CD4-positive, alpha-beta T cell treated with Interleukin-4 for 1 hour (primary cell): ENCODE measurements at places on chromosomes 13 and 19.

DNA sequence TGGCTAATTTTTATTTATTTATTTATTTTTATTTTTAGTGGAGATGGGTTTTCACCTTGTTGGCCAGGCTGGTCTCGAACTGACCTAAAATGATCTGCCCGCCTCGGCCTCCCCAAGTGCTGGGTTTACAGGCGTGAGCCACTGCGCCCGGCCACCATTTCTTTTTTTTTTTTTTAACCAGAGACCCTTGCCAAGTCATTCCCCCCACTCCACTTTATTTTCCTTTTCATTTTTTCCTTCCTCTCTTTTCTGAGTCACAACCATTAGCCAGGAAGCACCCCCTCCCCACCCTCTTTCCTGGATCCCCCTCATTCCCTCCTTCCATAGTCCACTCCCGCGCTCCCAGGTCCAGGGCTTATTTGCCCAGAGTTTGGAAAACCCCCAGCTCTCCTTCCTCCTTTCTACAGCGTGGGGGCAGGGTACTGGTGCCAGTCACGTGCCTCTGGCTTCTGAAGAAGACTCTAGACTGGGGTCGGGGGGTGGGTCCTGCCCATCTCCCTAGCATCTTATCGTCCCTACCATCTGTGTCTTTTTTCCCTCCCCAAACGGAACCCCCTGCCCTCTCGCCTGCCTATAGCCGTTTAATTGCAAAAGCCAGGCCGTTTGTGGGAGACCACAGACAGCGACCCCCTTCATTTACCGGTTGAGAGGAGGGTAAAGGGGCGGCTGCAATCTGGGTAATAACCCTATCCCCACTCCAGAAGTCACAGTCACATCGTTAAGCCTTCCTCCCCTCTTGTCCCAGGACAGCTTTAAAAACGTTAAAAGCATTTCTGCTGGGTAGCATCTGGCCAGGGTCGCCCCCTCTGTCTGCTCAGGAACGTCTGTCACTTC is 1.1 kb upstream of the CALR start:
- DNase-seq = peak; percentile 47

GRCh38 chr13:43428545-43429296 is 358.1 kb downstream of the ENOX1 start:
- DNase-seq = no peak

- DNase-seq = no peak
Measured at GRCh38 chr13:112448621-112449544, 72.7 kb downstream of the SPACA7 start.

- no peak for DNase-seq
Measured at GRCh38 chr13:70520275-70521036, 412.2 kb upstream of the KLHL1 start.

DNA sequence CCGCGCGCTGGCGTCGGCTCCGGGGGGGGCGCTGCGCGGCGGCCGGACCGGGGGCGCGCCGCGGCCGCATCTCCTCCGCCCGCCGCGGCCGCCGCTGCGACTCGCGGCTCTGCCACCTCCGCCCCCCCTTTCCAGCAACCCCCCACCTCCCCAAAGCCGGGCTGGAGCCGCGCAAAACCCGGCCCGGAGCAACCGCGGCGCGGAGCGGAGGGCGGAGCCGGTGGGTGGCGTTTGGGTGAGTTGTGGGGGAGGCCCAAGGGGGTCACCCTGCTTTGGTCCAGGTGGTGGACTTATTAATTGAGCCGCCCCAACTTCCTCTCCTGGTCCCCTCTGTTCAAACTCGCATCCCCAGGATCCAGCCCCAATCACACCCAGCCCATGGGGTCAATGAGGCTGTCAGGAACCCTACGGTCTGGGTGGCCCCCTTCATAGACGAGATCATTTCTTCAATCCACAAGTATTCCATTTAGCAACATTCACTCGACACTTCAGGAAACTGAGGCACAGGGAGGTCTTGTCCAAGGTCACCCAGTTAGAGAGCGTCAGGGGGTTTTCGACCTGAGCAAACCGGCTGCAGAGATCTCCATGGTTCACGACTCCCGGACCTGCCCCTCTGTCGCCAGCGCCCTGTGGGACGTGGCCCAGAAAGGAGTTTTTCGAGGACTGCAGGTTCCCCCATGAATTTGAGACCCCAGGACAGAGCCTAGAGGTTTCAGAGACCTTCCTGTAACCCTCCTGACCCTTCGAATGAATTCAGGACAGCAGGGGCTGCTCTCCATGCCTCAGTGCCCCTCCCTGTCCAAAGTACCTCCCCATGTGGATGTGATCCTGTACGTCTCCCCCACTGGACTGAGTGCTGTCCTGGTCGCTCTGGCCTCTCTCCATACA is 22.4 kb upstream of the SEMA6B start:
- no peak for DNase-seq

GRCh38 chr13:33123066-33123859 is 107.0 kb downstream of the KL start:
- DNase-seq = no peak

GRCh38 chr13:59501004-59501403 is 662.7 kb downstream of the DIAPH3 start:
- no peak for DNase-seq

GRCh38 chr13:98577836-98578285 is 954 bp upstream of the STK24 start:
- no peak for DNase-seq

DNA sequence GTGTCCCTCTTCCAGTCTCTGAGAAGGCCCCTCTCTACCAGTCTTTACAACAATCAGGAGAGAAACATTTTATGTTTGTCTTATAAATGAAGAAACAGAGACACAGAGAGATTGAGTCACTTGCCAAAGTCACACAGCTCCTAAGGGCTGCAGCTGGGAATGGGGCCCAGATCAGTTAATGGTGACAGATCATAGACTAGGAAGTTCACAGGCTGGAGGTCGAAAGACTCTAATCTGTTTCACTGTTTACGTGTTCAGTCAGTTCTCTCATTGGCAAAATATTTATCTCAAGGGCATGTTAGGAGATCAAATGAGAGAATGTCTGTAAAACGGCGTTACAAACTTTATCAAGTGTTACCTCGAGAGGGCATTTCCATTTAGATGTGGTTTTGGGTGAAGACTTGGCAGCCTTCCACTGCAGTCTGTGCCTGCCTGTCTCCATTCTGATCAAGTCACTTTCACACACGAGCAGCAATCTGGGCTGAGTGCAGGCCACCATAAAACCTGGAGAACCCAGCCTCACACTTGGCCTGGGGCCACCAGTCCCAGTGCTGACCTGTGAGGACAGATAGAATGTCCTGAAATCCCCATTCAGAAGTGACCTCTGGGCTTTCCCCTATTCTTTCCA is 65.1 kb downstream of the SIAH3 start:
- DNase-seq = peak; percentile 4

DNA sequence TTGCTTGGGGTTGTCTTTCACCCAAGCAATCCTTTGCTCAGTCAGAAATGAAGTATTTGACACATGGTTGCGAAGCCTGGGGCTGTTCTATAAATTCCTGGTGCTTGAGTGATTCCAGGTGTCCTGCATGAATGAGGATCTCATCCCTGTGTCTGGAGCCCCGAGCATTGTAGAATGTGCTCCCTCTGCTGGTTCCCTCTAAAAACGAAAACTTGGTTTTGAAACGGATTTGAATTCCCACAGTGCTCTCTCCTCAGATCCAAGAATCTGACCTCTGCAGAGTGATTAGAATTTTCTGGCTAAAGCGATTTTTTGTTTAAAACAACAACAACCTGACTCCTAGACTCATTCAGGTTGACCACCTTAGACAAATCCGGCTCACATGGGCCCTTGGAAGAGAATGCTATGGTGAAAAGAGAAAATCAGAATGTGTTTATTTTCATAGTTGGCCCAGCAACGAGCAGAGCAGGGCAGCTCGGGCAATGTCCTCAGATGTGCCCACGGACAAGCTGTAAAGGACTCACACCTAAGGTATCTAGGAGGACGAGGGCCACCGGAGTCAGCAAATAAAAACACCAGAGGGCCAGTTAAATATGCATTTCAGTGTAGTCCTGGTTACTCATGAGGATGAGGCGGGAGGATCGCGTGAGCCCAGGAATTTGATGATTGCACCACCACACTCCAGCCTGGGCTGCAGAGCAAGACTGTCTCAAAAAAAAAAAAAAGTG is 8.7 kb upstream of the ATP12A start:
- peak; percentile 40 for DNase-seq

- DNase-seq = no peak
Measured at GRCh38 chr19:33241091-33241529, 15.5 kb upstream of the SLC7A10 start.
